Nephron progenitor cell (in vitro differentiated cells): ENCODE measurements at places on chromosomes 5 and 9.

GRCh38 chr5:80925931-80926330 is 34.2 kb upstream of the RASGRF2 start:
- no peak for DNase-seq

- DNase-seq: no peak
These were observed 59.8 kb downstream of the DAB2IP start for GRCh38 chr9:121711281-121711680.

- no peak for DNase-seq
These were observed 71.5 kb downstream of the ABCA1 start for GRCh38 chr9:104856413-104856941.

- DNase-seq: no peak
These were observed 1.1 kb downstream of the PLK2 start for GRCh38 chr5:58458743-58459145.

DNA sequence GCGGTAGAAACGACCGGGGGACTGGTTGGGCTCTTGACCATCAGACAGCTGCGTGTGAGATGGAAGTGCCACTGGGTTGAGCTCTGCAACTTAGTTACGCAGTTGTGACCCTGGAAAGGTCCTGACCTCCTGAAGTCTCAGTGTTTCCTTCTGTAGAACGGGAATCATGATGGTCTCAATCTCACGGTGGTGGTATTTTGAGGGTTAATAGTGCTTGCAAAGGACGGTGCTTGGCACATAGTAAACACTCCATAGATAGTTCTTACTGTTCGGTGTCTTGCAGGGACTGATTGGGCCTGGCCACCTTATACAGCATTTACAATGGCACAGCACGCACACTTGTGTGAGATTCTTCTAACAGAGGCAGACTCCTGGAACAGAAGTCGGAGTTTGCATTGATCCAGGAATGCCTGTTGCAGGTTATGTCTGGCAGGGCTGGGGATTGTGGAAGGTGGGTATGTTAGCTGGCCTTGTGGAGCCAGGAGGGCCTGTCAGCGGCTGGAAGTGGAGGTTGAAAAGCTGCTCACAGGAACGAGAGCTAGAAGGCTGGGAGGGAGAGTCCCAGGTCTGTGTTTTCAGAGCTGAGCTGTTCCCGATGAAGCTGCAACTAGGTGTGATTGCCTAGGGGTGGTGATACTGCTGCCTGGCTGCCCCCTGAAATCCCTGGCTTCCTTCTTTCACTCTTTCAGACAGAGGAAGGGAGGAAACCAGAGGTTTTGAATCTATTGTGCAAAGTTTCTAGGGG is 962 bp upstream of the TXN start:
- DNase-seq: peak; percentile 10

DNA sequence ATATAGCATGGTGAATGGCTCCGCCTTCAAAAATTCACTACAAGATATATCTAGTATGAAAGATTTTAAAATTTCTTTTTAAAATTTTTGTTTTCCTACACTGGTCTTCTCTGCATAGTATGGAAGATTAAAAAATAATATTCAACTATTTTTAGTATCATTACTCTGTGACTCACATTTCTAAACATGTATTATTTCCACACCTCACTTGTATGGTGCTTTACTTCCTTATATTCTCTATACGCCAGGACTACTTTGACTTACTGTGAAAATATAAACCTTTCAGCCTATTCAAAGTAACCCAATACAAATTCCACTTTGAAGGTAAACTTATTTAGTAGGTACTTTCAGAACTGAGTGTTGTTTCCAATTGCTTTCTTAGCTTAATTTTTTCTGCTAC is 26.8 kb upstream of the TXNDC8 start:
- no peak for DNase-seq

GRCh38 chr9:134010310-134011173 is 14.7 kb upstream of the BRD3OS start:
- DNase-seq: no peak

DNA sequence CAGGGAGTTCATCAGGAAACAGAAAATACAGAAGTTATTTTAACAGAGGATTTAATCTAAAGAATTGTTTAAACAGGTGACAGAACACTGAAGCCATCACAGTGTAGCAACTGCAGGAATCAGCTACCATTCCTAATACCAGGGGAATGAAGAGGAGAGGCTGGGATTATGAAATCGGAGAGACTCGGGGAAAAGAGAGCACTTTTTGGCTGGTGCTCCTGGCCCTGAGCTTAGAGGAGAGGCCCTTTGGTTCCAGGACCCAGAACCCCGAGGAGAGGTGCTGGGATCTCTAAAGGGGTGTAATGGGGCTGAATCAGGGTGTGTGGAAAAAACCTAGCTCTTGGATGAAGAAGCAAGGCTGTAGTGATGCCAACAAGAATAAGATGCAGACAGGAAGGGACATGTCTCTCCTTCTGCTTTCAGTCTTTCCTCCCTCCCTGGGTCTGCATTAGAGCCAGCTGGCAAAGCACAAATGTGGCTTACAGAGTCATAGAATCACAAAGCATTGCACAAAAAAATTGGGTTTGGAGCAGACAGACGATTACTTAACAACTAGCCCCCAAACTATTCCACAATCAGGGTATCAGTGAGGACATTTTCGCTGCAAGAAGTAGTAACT is 11.6 kb upstream of the SFXN1 start:
- DNase-seq: no peak

DNA sequence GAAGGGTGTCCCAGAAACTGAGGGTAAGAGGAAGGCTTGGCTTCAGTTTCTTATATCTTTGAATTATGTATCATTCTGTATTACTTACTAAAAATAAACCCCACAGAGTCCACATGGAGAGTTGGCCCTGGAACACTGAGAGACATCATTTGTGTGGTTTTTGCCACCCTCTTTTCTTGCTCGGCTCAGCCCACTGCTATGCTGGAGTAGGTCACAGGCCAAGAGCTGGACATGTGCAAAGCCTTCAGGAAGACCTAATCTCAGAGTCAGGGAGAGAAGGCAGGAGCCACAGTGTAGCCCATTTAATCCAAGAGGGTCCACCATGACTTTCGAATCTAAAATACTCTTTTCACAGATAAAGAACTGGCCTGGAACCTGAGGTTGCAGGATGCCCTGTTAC is 47.5 kb downstream of the MAMDC2 start:
- DNase-seq: no peak
